ENCODE measurements at places on chromosomes 16 and 17.

DNA sequence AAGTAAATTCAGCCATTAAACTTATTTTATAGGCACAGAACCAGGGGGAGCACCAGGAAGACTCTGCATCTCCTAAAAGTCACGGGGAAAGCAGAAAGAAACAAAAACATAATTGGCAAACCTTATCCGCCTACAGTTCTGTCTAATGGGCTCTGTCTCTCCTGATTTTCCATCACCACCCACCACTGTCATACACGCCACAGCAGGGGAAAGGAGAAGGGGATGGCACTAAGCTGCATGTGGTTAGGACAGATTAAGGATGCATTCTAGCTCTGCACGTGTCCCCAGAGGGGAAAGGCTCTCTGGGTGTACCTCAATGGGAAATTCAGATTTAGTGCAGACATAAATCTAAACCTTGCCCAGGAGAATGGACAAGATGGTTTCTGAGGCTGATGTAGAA, 359.8 kb downstream of the TMEM114 start:
- no peak for DNase-seq

GRCh38 chr17:50199211-50199802, 2.1 kb downstream of the COL1A1 start:
- no peak for DNase-seq

DNA sequence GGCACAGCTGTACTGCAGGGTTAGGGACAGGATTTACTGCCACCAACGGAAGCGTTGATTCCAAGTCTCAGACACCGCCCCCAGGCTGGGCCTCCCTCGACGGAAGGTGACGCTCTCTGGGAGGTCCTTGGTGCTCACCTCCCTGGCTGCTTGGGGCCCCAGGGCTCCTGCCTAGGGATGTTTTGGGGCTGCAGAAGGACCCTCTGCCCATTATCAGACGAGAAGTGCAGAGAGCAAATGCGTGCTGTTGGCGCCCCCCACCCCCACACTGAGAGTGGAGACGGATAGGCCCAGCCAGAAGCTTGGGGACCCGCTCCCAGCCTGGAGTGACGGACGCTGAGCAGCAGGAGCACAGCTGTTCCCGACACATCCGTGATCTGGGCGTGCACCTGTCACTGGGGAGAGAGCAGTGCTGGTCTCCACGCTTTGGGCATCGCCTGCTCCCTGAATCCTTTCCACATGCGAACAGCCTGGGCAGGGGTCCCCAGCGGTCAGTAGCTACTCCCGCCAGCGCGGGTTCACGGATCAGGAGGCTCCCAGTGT, 5.1 kb upstream of the SOX8 start:
- DNase-seq, result no peak

GRCh38 chr17:422196-422930, 69.8 kb upstream of the RPH3AL start:
- DNase-seq, result no peak

DNA sequence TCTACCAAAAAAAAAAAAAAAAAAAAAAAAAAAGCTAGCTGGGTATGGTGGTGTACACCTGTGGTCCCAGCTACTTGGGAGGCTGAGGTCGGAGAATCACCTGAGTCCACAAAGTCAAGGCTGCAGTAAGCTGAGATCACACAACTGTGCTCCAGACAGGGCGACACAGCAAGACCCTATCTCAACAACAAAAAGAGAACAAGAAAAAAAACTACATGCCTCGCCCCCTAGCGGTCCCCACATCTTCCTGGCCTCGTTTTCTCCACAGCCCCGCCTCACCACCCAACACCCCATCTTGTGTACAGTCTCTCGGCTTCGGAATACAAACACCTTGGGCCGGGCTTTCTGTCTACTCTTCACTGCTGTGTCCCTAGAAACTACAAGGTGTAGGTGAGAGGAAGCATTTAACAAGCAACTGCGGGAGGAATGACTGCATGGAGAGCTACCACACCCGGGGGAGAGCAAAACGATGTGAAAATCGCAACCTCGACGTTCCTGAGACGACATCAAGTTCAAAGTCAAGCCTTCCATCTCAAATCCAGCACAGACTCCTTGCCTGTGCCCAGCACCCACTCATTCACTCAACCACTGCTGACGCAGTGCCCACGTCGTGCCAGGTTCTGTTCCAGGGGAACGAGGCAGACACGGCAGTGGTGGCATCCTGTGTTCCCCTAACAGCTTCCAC, 9.0 kb downstream of the NTAN1 start:
- no peak for DNase-seq

DNA sequence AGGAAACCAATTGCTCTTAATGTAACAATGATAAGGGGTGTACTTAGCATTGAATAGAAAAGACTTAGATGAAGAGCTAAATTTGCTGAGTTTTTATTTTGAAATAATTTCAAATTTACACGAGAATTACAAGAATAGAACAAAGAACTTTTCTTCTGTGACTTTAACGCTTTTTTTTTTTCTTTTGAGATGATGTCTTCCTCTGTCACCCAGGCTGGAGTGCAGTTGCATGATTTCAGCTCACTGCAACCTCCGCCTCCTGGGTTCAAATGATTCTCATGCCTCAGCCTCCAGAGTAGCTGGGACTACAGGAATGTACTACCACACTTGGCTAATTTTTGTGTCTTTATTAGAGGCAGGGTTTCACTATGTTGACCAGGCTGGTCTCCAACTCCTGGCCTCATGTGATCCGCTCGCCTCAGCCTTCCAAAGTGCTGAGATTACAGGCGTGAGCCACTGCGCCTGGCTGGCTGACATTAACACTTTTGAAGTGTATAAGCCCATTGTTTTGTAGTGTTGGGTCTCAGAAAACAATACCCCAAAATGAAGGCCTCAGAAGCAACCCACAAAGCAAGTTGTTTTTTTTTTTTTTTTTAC, 2.1 kb downstream of the TEN1 start:
- no peak for DNase-seq

DNA sequence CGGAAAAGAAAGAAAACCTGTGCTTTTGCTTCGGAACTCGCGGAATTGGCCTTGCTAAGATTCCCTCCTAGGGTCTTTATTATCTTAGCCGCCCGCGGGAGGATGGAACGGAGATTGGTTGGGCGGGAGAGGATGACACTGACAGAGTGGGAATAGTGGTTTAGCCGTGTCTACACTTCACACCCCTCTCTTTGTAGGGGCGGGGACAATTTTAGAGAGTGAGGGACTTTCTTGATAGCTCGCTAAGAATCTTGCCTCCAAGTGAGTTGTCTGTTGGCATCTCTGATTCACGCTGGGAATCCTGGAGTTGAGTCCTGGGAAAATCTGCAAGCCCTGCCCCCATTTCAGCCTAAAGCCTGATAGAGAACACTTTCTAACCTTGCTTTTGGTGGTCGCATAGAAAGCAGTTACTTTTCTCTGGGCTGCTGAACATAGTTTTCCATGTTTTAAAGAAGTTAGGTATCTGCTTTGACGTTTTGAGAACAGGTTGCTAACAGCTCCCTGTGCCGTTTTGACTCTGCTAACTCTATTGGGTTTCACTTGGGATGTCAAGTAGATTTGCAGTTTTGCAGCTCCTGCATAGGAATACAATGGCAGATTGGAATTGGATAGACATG, 697 bp downstream of the NOL11 start:
- no peak for DNase-seq

DNA sequence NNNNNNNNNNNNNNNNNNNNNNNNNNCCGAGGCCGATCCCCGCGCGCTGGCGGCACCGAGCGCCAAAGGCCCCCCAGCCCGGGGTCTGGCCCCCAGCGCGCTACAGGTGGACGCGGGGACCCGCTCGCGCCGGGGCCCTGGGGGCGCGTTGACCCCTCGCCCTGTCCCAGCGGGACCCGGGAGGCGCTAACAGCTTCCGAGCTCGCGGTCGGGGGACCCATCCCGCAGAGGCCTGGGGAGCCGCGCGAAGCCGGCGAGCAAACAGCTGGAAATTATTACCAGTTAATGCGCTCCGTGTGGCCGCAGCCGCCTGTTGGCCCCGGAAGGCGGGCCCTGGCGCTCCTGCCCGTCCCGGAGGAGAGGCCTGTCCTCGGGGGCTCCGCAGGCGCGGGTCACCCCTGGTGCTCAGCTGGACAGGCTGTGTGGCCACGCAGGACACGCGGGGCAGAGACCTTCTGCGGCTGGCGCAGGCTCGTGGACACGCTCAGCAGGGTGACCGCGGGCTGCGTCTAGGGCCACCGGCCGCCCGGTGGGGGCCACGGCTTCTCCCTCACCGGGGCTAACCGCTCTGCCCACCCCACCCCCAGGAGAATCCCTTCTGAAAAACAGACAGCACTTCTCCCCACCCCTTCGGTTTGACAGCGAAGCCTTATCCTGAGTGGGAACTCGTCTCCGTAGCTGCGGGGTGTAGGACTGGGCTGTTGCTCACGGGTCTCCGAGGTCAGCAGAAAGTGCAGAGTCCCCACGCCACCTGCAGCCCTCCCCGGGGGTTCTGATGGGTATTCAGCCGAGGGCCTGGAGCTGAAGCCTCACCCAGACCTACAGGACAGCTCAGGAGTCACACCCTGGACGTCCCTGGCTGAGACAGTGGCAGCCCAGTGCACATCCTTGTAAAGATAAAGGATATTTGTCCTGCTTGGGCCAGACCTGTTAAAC, 138.7 kb upstream of the RPH3AL start:
- DNase-seq, result peak; percentile 12

DNA sequence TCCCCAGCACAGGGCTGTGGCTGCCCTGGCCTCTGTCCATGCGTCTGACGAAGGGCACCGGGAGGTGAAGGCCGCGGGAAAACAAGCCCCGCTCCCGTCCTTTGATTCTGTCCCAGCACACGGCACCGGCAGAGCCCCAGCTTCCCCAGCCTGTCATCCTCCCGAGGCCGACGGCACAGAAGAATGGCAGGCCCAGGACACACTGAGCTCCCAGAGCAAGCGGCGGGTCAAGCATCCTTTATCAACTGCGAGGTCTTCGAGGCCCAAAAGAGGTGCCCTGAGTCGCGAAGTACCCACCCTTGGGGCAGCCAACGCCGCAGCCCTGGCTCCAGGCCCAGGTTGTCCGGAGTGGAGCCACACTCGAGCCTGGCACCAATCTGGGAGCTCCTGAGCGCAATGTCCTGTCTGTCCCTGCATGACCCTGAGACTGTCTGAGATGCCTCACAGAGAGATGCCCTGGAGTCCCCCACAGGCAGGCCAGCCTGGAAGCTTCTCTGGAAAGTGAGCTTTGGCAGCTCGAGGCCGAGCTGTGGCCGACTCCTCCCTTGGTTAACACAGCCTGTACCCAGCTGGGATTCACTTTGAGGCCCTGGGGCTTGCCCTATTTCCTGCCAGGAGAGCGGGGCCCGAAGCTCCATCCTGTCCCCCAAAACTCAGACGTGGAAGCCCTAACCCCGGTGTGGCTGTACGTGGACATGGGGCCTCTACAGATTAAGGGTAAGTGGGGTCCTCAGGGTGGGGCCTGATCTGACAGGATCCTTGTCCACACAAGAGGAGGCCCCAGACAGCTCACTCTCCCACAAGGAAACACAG, 23.3 kb downstream of the SLC7A5 start:
- DNase-seq, result no peak

DNA sequence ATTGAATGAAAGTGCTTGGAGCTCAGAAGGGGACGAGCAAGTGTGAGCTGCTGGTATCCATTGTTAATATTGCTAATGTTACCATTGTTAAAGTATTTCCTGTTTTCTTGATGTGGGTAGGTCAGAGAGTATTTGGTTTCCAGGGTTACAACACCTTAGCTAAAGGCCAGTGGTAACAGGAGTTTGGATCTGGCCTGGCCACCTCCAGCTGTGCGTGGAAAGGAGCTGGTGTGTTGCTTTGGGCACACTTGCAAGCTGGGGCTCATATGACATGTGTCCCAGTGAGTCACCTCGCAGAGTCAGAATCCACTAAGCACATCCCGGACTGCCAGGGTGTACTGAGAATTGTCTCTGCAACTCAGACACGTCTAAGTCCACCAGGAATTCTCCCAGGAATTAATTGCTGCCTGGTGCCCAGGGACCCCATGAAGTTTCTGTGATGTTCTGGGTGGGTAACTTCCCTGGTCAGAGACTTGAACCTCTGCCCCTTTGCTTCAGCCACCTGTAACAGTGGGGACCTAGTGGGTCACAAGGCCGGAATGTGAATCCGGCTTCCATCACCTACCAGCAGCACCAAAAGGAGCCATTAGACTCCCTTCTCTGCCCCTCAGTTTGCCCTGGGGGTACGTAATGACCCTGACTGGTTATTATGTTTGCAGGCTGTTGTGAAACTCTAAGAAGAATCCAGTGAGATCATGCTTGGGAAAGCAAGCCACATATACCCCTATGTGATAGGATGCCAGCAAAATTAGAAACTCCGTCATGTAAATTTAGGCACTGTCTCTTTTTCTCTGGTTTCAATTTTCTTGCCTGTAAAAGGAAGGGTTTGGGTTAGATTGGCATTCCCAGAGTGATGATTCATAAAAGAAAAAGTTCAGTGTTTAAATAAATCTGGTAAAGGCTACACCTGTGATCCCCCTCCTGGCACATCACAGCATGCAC, 12.8 kb downstream of the SLC6A2 start:
- no peak for DNase-seq

DNA sequence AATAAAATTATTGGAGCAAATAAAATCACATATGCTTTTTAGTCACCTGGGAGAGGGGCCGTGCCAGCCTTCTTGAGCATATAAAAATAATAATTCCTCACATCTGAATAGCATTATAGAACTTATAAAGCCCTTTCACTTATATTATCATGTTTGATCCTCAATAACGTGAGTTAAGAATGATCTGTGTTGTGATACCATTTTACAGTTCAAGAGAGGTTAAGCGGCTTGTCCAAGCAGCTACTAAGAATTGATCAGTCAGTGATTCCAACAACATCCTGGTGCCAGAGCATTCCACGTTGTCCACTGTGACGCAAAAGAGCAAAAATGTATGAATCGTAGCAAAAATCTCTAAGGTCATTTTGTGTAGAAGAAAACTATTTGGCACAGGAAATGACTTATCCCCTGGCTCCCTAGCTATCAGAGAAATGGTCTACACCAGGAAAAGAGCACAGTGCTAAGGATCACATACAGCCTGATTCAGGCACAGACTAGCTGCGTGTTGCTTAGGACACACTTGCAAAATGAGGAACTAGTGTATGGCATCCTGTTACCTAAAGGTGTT, 33.0 kb downstream of the ANKFN1 start:
- no peak for DNase-seq

DNA sequence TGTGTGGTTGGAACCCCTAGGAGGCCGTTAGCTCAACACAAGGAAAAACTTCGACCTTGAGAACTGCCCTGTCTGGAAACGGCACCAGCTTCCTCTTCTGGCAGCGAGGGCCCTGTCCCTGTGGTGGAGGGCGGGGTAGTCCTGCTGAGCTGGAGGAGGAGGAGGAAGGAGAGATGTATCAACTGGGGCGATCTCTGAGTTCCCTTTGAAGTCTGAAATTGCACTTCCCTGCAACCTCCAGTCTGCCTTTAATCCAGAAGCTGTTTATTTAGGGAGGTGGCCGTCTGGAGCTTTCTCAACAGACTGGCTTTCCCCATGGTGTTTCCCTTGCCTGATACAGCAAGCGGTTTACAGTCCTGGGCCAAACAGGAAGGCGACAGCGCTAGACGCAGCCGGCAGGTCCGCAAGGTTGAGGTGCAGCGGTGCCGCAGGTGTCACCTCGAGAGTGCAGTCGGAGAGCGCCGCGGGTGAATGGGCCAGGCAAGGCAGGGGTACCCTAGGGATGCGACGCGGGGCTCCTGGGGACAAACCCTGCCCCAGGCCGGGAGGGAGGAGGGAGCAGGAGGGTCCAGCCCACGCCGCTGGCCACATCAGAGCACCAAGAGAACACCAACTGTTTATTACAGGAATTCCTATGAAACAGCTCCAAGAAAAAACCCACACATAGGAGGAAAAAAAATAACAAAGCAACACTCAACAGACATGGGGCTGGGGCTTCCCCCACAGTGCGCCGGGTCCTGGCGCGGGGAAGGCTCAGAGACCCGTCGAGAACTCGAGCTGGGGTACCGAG, 11.4 kb upstream of the MRPS23 start:
- no peak for DNase-seq

- DNase-seq, result no peak
These were observed 24.9 kb downstream of the CBFB start for GRCh38 chr16:67053767-67054334.

All from activated CD8-positive, alpha-beta memory T cell treated with anti-CD3 and anti-CD28 coated beads for 1 hour (primary cell).